ENCODE measurements at places on chromosomes 11 and 22.

DNA sequence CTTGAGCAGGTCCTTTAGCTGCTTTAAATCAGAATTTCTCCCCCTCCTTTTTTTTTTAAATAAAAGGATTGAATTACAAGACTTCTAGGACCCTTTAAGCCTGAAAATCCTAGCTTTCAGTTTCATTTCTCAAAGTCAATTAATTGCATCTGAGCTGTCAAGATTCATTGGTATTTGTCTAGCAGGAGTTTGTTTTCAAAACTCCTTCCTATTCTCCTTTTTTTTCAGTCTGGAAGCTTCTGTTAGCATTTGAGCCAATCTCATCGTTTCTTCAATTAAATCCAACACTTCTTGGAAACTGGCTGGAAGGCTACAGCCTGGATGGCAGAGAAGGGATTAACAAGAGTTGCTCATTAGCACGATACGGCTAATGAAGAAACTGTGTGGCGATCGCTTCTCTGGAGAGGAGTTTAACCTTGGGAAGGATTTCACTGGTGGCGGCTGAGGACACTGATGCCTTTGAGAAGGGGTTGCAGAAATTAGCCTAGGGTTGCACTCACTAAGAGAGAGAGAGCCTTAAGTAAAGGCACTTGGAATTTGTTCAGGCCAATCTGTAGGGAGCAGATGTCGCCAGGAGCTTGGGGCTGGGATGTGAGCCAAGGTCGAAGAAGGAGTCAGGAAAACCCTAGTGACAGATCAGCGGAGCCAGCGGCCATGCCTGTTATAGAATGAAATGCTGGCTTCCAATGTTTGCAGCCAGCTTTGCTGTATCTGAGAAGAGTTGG is 43.8 kb upstream of the API5 start:
- no peak for DNase-seq

- no peak for DNase-seq
Measured at GRCh38 chr11:8267280-8267679, 3.6 kb upstream of the LMO1 start.

DNA sequence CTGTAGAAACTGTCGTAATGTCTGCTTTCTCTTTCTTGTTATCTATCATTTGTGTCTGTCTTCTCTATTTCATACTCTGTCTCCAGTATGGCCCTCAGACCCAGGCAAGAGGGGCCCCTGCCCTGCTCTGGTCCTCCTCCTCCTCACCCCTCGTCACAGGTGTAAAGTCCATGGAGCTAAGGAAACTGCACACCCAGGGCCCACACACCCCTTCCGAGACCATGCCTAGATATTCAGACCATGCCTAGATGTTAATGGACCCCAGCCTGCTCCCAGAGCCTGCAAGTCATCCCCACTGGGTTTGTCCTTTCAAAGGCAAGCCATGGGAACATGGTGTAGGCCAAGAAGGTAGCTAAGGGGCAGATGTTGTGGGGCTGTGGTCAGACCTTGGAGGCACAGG is 24.1 kb upstream of the ANO1 start:
- DNase-seq, result no peak

- DNase-seq, result no peak
Measured at GRCh38 chr11:88164320-88164719, 10.9 kb downstream of the RAB38 start.

DNA sequence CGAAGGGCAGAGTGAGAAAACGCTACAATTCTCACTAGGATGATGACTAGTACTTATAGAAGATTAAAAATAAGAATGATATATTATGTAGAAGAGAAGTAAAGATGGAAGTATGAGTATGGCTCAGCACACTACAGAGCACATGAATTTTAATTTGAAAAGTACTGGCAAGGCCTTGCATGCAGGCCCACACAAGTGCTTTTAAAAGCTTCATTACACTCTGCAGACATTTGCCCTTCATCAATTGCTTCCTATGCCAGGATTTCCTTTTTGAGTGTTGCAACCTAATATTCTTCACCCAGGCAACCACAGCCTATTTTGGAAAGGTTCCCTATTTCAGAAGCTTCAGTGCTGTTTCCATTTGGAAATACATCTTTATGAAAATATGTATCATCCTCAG is 81.1 kb downstream of the LARGE2 start:
- DNase-seq, result no peak

DNA sequence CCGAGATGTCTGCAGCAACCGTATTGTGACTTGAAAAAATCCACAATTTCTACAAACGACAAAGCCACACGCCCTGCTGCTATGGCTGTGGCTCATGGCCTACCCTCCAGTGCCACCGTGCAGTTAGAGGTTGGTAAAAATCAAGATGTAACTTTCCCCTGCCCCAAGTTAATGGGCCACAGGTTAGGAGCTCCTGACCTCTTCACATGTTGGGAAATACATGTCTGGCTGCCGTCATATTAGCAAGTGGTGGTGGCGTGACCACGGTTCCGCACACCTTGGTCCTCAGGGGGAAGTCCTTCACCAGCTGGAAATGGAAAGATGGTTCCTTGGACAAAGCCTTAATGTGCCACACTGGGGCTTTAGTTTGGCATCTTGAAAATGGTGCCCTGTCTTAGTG is 27.4 kb upstream of the CCND1 start:
- no peak for DNase-seq
